ENCODE measurements at places on chromosomes 13 and 19.

DNA sequence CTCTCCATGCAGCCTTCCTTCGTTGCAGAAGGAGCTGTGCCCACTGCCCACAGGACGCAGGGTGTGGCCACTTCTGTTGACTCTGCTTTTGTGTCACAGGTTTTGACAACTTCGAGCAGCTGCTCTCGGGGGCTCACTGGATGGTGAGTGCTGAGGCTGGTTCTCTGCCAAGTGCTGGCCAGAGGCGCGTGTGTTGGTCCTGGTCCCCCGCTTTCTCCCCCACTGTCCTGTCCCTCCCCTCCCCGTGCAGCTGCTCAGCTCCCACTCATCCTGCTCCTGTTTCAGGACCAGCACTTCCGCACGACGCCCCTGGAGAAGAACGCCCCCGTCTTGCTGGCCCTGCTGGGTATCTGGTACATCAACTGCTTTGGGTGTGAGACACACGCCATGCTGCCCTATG, 10.6 kb upstream of the PDCD2L start:
- DNase-seq = no peak

DNA sequence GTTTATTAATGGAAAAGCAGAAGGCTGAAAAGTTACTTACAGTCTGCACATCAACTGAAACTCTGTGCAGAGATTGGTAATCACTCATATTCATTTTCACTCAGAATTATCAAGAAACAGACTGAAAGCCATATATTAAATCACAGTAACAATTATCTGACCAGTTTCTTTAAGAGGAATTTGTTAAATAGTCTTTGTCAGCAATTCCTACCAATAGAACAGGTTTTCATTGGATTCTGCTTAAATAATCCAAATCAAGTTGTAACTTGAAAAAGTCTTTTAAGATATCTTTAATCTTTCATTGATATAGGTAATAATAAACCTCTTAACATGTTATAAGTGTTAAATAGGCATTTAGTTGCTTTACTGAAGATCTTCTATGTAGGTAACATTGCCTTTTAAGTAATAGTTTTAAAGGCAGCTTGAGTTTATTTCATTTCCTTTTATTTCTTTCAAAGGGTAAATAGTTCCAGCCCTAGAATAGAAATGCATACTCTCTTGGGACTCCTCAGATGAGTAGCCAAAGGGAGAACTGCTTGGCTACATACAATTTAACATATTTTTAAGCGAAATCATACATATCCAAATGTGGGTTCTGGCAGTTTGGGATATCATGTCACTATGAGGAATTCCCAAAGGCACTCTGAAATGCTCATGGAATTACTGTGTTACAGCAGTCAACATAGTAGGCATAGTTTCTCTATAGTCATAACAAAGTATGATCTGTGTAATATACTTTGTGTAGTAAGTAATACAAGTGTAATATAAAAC, 326.0 kb upstream of the SPRY2 start:
- DNase-seq = no peak

DNA sequence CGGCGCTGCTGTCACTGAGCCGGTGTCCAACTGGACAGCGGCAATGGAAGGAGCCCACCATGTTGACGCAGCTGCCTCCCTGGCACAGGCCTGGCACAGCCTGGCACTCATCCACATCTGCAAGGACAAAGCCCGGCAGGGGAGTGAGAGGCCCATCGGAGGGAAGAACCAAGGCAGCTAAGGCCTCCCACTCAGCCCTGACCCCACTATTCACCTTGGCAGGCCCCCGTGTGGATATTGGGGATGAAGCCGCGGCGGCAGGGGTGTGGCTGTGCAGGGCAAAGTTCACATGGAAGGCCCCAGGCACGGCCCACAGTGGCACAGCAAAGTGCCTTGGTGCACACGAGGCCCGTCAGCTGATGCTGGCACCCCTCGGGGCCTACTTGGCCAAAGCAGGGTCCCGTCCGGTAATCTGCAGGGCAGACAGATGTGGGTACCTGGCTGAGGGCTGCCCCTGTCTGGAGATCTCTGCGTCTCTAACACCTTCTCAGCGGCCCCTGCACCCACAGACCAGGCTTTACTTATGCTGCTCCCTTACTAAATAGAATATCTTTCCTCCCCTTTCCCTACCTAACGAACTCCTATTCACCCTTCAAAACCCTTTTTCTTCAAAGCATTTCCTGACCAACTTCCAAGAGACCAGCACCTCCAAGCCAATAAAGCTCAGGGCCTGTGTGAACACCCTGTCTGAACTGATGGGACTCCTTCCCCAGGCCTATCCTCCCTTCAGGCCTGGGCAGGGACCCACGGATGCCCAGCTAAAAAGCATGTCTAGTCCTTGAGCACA, 7.5 kb downstream of the FBN3 start:
- no peak for DNase-seq

GRCh38 chr19:44142059-44142433, 692 bp downstream of the ZNF234 start:
- no peak for DNase-seq

- no peak for DNase-seq
Measured at GRCh38 chr19:54387991-54388801, 23.5 kb upstream of the LAIR1 start.

DNA sequence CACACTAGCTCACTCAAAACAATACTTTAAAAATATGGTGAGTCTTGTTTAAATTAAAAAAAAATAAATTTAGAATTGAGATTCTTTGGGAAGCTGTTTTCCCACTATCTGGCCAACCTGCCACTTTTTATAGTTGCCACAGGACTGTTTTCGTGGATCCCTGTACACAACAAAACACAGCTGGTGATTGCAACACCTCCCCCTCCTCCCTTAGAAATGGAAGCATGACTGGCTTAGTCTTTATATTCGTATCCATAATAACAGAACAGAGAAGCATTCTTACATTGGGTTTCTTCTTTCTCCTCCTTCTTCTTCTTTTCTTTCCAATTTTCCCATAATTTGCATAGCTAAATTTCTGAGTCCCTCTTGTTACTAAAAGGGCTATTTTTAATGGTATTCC, 79.5 kb upstream of the GJB6 start:
- no peak for DNase-seq

DNA sequence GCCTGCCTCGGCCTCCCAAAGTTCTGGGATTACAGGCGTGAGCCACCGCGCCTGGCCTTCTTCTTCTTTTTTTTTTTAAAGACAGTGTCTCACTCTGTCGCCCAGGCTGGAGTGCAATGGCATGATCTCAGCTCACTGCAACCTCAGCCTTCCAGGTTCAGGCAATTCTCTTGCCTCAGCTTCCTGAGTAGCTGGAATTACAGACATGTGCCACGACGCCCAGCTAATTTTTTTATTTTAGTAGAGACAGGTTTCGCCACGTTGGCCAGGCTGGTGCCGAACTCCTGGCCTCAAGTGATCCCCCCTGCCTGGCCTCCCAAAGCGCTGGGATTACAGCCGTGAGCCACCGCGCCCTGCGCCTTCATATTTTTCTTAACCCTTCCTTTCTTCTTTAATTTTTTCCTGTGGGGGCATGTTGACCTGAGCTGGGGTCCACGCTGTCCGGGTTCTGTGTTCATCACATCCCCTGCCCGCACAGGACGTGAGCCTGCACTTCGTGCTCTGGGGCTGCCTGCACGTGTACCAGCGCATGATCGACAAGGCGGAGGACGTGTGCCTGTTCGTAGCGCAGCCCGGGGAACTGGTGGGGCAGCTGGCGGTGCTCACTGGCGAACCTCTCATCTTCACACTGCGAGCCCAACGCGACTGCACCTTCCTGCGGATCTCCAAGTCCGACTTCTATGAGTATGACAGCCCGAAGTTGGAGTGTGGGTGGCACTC, 14.1 kb downstream of the PNPLA6 start:
- DNase-seq = no peak

DNA sequence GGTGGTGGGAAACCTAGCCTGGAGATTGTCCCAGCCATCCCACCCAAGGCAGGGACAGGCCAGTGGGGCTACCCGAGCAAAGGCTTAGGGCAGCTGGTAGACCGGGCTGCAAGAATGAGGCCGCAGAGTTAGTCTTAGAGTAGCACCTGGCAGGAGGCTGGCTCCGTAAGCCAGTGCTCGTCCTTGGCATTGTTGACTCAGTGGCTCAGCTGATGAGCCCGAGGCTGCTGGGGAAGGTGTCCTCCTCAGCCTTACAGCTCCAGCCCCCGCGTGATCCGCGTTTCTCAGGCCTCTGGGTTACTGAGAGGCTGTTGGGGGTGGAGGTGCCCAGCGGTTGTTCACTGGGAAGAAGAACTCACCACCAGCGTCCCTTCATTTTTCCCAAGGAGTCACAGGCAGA, 24.7 kb downstream of the PPP1R37 start:
- DNase-seq = no peak

DNA sequence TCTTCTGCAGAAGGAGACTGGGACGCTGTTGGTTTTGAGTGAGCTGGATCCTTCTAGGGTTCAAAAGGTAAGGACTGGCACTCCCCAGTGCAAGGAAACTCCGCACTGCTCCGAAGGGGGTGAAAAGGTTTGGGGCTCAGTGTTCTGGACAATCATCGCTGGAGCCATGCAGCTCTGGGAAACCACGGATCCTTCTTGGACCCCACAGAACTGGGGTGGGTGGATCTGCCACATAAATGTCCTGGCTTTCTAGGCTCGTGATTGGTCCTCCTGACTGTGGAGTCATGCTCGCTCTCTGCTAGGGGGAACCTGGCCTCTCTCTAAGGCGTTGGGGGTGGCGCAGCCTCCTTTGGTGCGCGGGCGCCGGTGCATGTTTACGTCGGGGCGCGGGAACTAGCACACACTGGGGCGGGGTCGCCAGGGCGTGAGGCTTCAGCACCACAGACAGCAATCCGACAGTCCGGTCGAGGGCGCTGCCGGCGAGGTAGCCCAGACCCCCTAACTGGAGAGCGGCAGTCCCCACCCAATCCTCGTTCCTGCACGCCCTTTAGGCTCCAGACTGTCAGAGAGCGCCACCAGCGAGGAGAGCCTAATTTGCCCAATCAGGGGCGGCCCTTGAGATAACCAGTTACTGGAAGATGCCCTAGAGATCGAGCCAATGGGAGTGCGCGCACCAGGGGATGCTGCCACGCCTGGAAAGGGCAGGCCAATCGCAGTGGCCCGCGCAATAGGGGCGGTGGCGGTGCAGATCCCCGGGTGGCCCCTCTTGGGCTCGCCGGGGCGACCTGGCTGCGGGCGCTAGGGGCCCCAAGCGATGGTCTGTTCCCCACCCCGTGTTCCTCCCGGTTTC, 913 bp upstream of the ELAVL3 start:
- DNase-seq = peak; percentile 57

DNA sequence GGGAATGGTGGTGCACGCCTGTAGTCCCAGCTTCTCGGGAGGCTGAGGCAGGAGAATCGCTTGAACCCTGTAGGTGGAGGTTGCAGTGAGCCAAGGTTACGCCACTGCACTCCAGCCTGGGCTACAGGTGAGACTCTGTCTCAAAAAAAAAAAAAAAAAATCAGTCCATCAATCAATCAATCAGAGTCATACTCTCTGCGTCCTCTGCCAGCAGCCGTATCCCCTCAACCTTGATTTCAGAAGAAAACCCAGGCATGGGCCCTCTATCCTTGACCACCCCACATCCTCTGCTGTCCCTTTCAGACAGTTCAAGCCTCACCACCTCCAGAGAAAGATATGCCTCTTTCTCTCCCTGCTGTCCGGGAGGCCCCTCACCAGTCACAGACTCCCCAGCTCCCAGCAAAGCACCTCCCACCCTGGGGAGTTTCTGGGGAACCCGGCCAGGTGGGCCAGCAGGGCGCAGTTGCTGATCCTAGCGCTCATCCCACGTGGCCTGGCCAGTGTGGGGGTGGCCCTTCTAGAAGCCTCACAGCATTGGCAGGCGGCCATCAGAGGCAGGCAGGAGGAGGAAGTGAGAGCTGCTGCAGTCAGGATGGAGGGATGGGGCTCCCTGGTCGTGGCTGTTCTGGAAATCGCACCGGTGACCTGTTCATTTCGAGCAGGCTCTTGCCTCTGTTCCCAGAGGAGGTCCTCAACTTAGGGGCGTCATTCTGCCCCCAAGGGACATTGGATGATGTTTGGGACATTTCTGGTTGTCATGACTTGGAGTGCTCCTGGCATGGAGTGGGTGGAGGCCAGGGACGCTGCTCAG, 10.2 kb upstream of the JSRP1 start:
- no peak for DNase-seq

DNA sequence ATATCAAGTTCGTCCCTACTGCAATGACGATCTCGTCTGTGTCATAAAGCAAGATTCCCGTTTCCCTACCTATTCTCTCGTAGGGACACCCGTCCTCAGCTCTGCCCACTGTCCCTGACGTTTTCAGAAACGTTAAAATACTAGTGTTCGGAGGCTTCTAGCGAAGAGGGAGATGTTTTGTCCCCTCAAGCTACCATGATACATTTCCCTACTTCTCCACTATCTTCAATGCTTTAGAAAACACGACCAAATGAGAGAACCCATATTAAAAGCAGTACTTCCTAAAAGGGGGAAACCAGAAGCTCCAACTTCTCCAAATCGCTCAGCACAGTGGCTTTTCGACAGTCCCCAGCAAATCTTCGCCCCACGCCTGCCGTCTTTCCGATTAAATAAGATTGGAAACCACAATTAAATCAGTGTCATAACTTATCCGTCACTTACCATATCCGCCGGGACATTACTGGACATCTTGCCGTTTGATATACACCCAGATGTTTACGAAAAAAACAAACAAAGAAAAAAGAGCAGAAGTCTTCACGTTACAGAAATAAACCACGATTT, 1.3 kb downstream of the UBL3 start:
- no peak for DNase-seq

DNA sequence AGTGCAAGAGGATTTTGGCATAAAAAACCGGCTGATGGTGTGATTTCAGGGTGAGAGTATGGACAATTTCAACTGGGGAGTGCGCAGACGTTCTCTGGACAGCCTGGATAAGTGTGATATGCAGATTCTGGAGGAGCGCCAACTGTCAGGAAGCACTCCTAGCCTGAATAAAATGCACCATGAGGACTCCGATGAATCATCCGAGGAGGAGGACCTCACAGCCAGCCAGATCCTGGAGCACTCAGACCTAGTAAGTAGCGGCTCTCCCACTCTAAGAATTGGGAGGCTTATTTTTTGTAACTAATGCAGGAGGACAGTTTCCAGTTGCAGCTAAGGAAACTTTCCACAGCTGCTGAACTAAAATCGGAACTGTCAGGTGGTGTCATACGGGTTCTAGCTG, 53.6 kb downstream of the ZAR1L start:
- no peak for DNase-seq

- no peak for DNase-seq
Measured at GRCh38 chr19:19540715-19541515, 2.9 kb downstream of the CILP2 start.

- no peak for DNase-seq
Measured at GRCh38 chr13:97342136-97342535, 91.8 kb upstream of the RAP2A start.

- no peak for DNase-seq
Measured at GRCh38 chr13:112710855-112711527, 21.2 kb downstream of the ATP11A start.

GRCh38 chr13:60152904-60153303, 10.8 kb downstream of the DIAPH3 start:
- DNase-seq = no peak

DNA sequence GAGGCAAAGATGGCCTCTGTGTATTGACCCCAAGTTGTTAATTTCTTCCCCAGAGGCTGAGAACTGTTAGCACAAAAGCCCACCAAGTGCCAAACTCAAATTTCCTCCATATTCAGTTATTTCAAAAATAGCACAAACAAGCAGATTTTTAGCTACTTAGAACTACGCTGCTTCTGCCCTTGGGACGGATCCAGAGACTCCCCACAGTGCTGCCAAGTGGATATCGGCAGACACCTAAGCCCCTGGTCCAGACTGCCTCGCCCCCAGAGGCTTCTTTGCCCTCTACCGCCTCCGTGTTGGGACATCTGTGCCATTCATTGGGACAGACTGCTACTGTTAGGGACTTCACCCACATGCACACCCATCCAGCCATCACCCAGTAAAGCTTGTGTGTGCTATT, 188.3 kb downstream of the POSTN start:
- no peak for DNase-seq

- DNase-seq = no peak
Measured at GRCh38 chr13:29676535-29676934, 81.0 kb upstream of the SLC7A1 start.

All from neural crest cell (in vitro differentiated cells).